WTC11 (cell line): ENCODE measurements at places on chromosomes 6 and 20.

- peak within 1 kb of the TSS; percentile 80 for H3K4me3 ChIP-seq
- peaks cover 73% of the 10 kb centered on the region for H3K4me1 ChIP-seq
- H3K36me3 ChIP-seq: peaks cover 3% of the 10 kb centered on the region; the same call in 1 of the 2 replicates
- peak; percentile 59 for DNase-seq
- H3K27ac ChIP-seq: peak within 1 kb of the TSS; percentile 39; the same call in 1 of the 2 replicates
Observed at GRCh38 chr6:30686009-30686907, at the start of gene PPP1R18. TSS of gene PPP1R18 (minus strand) at chr6:30686645. CDS start at chr6:30686018, 627 bp downstream.

- H3K4me1 ChIP-seq: peaks cover 3% of the 10 kb centered on the region; the same call in 1 of the 2 replicates
- no peak overlapping the region for H3K27ac ChIP-seq
- DNase-seq: no peak
- H3K27me3 ChIP-seq: no peaks in the 10 kb centered on the region; the same call in 1 of the 2 replicates
Observed at GRCh38 chr6:45803071-45803470, 212.6 kb downstream of the CLIC5 start.

- H3K27ac ChIP-seq: no peak overlapping the region
- no peak overlapping the region for H3K4me3 ChIP-seq
- no peaks in the 10 kb centered on the region for H3K36me3 ChIP-seq
- H3K27me3 ChIP-seq: no peaks in the 10 kb centered on the region
- H3K4me1 ChIP-seq: peaks cover 10% of the 10 kb centered on the region
- no peak for DNase-seq
Observed at GRCh38 chr20:19451923-19452295, 239.5 kb downstream of the SLC24A3 start.

GRCh38 chr6:114085211-114085610 is 114.3 kb upstream of the HDAC2 start:
- H3K36me3 ChIP-seq: peaks cover 10% of the 10 kb centered on the region
- no peaks in the 10 kb centered on the region for H3K27me3 ChIP-seq
- H3K27ac ChIP-seq: no peak overlapping the region
- no peak for DNase-seq
- H3K4me1 ChIP-seq: peaks cover 19% of the 10 kb centered on the region
- H3K4me3 ChIP-seq: no peak overlapping the region

- no peak overlapping the region for H3K4me3 ChIP-seq
- peaks cover 26% of the 10 kb centered on the region for H3K4me1 ChIP-seq
- H3K27me3 ChIP-seq: no peaks in the 10 kb centered on the region; the same call in 1 of the 2 replicates
- H3K27ac ChIP-seq: no peak overlapping the region
- no peaks in the 10 kb centered on the region for H3K36me3 ChIP-seq
Observed at GRCh38 chr6:104729433-104729832, 130.3 kb downstream of the HACE1 start.

GRCh38 chr6:3333263-3333662 is 74.5 kb downstream of the PSMG4 start:
- DNase-seq: no peak
- no peaks in the 10 kb centered on the region for H3K36me3 ChIP-seq
- H3K4me1 ChIP-seq: peaks cover 86% of the 10 kb centered on the region
- no peak overlapping the region for H3K27ac ChIP-seq
- H3K27me3 ChIP-seq: no peaks in the 10 kb centered on the region

- peaks cover 63% of the 10 kb centered on the region for H3K4me1 ChIP-seq
- no peak overlapping the region for H3K27ac ChIP-seq
- H3K4me3 ChIP-seq: no peak overlapping the region
- H3K36me3 ChIP-seq: no peaks in the 10 kb centered on the region
- DNase-seq: peak; percentile 19
Observed at GRCh38 chr20:48292806-48293205, 507.5 kb upstream of the SULF2 start.

GRCh38 chr6:15260099-15260821 is 14.4 kb downstream of the JARID2 start:
- peaks cover 14% of the 10 kb centered on the region for H3K36me3 ChIP-seq
- H3K4me3 ChIP-seq: peak overlapping the region; percentile 20; the same call in 1 of the 2 replicates
- no peak for DNase-seq
- H3K4me1 ChIP-seq: peaks cover 97% of the 10 kb centered on the region
- H3K27me3 ChIP-seq: no peaks in the 10 kb centered on the region

- no peak overlapping the region for H3K4me3 ChIP-seq
- no peak overlapping the region for H3K27ac ChIP-seq
- H3K36me3 ChIP-seq: no peaks in the 10 kb centered on the region
- H3K27me3 ChIP-seq: no peaks in the 10 kb centered on the region
Observed at GRCh38 chr6:100188754-100189153, 194.7 kb upstream of the MCHR2 start.

DNA sequence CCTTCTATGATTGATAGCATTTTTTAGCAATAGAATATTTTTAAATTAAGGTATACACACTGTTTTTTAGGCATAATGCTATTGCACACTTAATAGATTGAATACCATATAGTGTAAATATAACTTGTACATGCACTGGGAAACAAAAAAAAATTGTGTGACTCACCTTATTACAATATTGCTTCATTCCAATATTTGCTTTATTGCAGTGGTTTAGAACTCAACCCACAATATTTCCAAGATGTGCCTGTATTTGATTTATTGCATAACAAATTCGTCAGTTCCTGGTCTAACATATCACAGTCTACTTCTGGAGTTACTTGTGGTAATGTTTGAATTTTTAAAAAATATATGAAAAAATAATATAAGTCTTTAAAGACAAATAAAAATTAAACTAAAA is 41.9 kb upstream of the DEFB112 start:
- no peaks in the 10 kb centered on the region for H3K36me3 ChIP-seq
- H3K27ac ChIP-seq: no peak overlapping the region
- no peaks in the 10 kb centered on the region for H3K27me3 ChIP-seq
- no peak for DNase-seq
- H3K4me1 ChIP-seq: peaks cover 8% of the 10 kb centered on the region; the same call in 1 of the 2 replicates

- H3K4me3 ChIP-seq: no peak overlapping the region
- H3K27ac ChIP-seq: no peak overlapping the region
- no peaks in the 10 kb centered on the region for H3K36me3 ChIP-seq
- no peaks in the 10 kb centered on the region for H3K4me1 ChIP-seq
- H3K27me3 ChIP-seq: no peaks in the 10 kb centered on the region; the same call in 1 of the 2 replicates
- no peak for DNase-seq
Observed at GRCh38 chr20:57102160-57102559, 164.3 kb downstream of the BMP7 start.

GRCh38 chr6:98842342-98843180 is 8.2 kb downstream of the POU3F2 start:
- H3K27ac ChIP-seq: no peak overlapping the region
- no peaks in the 10 kb centered on the region for H3K36me3 ChIP-seq

DNA sequence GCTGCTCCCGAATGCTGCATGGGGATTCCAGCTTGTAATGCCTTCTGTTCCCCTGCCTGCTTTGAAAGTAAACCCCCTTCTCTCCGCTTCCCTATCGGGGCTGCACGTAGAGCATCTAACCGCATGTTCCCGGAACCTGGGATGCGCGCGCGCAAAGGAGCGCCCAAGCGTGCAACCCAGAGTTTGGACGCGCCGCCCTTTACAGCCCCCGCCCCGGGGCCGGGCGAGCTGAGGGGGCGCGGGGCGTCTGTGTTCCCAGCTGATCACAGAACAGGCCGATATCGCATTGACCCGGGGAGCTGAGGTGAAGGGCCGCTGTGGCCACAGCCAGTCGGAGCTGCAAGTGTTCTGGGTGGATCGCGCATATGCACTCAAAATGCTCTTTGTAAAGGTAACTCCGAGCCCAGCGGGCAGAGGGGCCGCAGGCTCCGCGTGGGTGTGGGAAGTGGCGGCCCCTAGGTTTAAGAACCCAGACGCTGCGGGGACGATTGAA is 1.4 kb downstream of the LAMP5 start:
- peaks cover 61% of the 10 kb centered on the region for H3K4me1 ChIP-seq
- no peak overlapping the region for H3K27ac ChIP-seq

DNA sequence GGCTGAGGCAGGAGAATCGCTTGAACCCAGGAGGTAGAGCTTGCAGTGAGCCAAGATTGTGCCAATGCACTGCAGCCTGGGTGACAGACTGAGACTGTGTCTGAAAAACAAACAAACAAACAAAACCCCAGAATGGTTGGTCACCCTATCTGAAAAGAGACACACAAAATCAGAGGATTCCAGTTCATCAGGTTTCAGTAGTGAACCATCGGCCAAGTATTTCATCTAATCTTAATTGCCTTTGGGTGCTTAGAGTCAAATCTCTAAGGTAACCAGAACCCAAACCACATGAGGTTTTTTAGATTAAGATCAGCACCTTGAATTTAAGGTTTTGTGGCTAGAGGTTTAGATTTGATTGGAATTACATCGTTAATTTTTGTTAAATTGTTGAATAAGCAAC is 8.3 kb upstream of the ZBTB2 start:
- H3K27ac ChIP-seq: peak overlapping the region; percentile 41; the same call in 1 of the 2 replicates
- no peak for DNase-seq
- peaks cover 34% of the 10 kb centered on the region for H3K36me3 ChIP-seq
- no peak overlapping the region for H3K4me3 ChIP-seq
- H3K27me3 ChIP-seq: no peaks in the 10 kb centered on the region

DNA sequence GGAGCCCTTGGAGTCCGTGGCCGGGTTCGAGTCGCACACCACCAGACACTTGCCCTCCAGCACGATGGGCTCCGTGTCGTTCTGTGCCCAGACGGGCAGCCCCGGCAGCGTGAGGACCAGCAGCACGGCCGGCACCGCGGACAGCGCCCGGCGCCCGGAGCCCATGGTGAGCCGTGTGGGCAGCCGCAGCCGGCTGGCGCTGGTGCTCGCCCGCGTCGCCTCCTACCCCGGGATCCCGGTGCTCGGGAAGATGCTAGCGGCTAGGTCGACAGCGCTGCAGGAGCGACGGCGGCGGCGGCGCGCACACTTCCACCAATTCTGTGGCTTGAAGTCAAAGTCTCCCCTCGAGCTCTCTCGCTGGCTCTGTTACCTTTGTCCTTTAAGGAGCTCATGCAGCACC is 1.3 kb downstream of the CBLN4 start:
- peaks cover 61% of the 10 kb centered on the region for H3K36me3 ChIP-seq
- H3K4me3 ChIP-seq: no peak overlapping the region
- no peak overlapping the region for H3K27ac ChIP-seq
- H3K4me1 ChIP-seq: no peaks in the 10 kb centered on the region
- peaks cover 16% of the 10 kb centered on the region for H3K27me3 ChIP-seq

DNA sequence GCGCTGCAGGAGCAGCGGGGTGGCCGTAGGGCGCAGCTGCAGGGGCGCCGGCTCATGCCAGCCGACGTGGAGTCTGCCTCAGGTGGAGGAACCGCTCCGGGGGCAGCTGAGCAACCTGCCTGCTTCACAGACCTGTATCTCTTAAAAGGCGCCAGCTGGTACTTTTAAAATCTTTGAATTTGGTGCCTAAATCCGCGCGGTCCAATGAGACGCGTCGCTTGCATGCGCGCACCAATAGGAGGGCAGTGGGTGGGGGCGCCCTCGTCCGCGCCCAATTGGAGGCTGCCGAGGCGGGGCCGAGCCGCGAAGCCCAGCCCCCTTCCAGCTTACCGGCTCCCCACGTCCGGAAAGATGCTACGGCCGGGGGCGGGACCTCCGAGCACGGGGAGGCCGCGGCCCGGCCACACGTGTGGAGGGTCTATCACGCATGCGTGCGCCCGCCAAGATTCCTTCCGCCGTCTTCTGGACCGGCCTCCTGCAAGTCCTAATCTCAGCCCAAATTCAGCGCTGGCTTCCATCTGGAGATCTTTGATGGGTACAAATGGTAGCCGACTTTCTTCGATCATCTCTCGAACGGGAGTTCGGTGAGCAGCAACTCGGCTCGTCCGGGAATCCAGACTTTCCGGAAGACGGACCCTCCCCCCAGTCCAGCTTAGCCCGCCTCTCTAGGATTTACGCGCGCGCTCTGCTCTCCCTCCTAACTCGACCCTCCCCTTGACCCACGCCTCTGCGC is at the start of gene FBXO5:
FBXO5 (minus strand) TSS at position 138 of the 733 bp plus-strand sequence; CDS start at position 56, 82 bp downstream.
- peak; percentile 97 for DNase-seq
- no peaks in the 10 kb centered on the region for H3K27me3 ChIP-seq
- peak within 1 kb of the TSS; percentile 100 for H3K27ac ChIP-seq
- peaks cover 40% of the 10 kb centered on the region for H3K4me1 ChIP-seq
- H3K4me3 ChIP-seq: peak within 1 kb of the TSS; percentile 96

DNA sequence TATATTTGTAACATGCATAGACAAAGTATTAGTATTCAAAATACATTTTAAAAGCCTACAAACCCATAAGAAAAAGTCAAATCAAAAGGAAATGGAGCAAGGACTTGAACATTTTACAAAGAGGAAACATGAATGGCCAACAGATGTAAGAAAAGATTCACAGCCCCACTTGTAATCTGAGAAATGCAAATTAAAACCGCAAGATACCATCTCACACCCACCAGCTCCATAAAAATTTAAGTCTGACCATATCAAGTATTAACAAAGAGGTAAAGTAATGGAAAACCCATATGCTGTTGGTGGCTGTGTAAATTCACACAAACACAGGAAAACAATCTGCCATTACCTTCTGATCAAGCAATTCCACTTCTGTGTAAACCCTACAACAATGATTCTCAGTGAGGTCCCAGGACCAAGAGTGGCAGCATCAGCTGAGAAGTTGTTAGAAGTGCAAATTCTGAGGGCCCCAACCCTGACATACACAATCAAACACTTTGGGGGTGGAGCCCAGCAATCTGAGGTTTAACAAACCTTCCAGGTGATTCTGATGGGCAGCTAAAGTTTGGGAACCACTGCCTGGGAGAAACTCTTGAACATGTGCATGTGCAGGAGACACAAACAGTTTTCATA is 30.9 kb downstream of the BCL2L1 start:
- H3K36me3 ChIP-seq: peaks cover 15% of the 10 kb centered on the region; the same call in 1 of the 2 replicates
- no peaks in the 10 kb centered on the region for H3K27me3 ChIP-seq
- DNase-seq: no peak
- H3K27ac ChIP-seq: peak overlapping the region; percentile 75
- peaks cover 45% of the 10 kb centered on the region for H3K4me1 ChIP-seq

DNA sequence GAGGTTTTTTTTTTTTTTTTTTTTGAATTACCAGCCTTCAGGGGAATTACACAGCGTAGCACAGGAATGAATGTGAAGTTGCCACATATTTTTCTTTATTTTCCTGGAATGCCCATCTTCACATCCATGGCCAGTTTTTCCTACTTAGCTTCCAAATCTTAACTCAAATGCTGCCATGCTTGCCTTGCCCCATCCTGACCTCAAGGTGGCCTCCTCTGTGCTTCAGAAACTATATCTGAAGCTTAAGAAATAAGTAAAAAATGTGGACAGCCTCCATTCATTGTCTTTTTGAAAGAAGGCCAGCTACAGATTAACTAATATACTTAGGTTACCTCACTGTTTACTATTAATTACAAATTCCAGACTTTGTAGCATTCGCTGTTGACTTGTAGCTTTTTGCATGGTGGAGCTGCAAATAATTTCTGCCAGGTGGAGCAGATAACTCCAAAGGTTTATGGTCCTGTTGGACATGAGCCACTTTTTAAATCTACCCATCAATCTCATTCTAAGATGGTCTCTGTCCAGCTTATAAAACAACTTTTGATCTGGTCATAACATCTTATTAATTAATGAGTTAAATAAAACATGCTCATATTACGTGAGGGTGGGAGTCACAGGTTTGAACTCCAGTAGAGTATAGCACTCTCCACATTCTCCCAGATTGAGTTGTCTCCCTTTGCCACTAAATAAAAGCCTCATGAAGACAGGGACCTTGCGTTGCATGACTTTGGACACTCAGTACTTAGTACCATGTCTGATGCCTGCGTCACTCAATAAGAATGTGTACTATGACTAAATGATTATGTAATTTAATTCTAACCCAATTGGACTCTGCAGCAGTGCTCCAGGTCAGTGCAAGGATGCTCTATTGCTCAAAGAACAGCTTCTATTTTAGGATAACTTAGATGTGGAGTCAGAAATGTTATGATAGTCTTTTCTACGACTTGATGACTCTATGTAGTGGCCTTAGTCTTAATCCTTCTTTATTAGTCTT is 678.6 kb upstream of the CITED2 start:
- H3K4me1 ChIP-seq: peaks cover 45% of the 10 kb centered on the region
- H3K36me3 ChIP-seq: no peaks in the 10 kb centered on the region
- H3K27ac ChIP-seq: no peak overlapping the region
- H3K4me3 ChIP-seq: no peak overlapping the region
- H3K27me3 ChIP-seq: no peaks in the 10 kb centered on the region

GRCh38 chr6:36642913-36643817 is 35.3 kb upstream of the CDKN1A start:
- DNase-seq: no peak
- H3K4me1 ChIP-seq: peaks cover 17% of the 10 kb centered on the region
- no peaks in the 10 kb centered on the region; the same call in 1 of the 2 replicates for H3K27me3 ChIP-seq
- no peaks in the 10 kb centered on the region for H3K36me3 ChIP-seq
- H3K27ac ChIP-seq: no peak overlapping the region; the same call in 1 of the 2 replicates
